ENCODE measurements at places on chromosomes 16 and 17.

- DNase-seq: no peak
Observed at GRCh38 chr17:66178642-66179041, 13.3 kb downstream of the CEP112 start.

GRCh38 chr16:20987049-20987448 lies 86.5 kb downstream of the LYRM1 start:
- no peak for DNase-seq

DNA sequence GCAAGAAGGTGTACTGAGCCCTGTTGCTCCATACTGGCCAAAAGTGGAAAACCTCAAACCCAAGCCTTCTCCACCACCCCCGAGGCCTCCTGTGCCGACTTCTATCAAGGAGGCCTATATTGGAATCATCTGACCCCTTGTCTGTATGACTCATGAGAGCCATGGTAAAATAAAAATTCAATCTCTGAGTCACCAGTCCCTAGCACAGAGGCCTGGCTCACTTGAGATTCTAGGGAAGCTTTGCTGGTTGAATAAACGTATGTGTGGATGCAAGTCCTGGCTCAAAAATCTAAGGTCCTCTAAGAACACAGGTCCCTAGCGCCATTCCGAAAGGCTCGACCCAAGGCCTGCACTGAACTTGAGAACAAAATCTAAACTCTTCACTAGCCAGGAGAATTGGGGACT lies 15.0 kb downstream of the NSMCE1 start:
- DNase-seq: peak; percentile 43

- DNase-seq: no peak
Observed at GRCh38 chr17:28105501-28105900, 63.0 kb downstream of the NLK start.

DNA sequence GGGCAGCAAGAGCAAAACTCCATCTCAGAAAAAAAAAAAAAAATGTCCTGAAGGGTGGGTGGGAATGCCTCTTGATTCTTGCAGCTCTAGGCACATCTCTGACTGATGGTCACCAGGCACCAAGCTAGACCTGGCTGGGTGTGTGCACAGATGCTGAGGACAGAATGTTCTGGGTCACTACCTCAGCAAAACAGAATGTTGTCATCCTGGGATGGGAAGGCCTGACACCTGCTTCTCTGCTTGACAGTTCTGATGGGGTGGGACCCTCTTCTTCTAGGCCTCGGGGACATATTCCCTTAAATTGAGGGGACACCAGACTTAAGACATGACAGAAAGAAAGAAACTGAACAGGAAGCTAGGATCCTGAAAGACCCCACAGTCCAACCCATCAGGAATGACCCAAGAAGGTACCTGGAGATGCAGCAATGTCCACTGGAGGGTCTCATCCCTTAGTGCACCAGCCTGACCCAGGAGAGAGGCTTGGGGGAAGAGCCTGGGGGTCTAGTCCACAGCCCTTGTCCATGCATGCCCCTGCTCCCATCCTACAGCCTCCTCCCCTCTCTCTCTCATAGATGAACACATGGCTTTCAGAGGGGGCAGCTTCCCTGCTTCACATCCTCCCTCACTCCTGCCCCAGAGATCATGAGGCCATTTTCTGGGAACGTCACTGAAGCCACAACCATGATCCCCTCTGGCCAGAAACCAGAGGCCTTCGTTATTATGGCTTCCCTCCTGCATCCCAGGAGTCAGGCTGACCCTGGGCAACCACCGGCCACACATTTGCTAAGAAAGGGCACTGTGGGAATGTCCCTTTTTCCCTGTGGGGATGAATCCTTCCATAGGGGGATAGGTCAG lies 3.8 kb upstream of the STAT5B start:
- DNase-seq: no peak

DNA sequence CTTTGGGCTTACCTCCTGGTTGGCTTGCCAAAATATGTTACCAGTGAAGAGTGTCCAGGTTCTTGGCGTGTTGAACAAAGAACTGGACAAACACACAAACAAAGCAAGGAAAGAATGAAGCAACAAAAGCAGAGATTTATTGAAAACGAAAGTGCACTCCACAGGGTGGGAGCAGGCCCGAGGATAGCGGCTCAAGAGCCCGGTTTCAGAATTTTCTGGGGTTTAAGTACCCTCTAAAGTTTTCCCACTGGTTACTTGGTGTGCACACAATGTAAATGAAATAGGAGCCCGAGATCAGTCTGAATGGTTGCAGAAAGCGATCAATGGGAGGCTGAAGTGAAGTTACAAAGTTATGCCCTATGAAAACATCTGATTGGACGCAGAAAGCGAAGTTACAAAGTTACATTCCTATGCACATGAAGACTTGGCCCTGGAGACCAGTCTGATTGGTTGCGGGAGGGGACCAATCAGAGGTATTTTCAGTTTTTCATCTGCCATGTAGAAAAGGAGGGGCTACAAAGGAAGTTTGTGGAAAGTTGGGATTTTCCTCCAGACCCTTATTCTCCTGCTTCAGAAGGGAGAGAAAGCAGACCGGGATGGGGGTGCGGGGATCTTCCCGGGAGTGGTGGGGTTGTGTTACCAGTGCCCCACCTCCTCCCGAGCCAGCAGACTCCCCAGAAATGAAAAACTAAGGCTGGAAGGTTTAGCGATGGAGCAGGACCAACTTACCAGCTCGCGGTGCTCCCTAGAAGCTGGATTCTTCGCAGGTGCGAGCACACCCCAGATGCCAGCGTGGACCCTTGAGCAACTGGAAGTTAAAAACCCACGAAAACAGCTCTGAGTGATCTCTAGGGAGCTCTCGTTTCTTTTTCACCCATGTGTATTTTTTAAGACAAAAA lies at the start of gene SLFN12:
Gene SLFN12, minus strand, starts transcription at position 325 of the 899 bp plus-strand sequence. CDS start 9,472 bp downstream, outside the sequence.
- peak; percentile 73 for DNase-seq

- DNase-seq: no peak
Observed at GRCh38 chr16:81175325-81175891, 63.1 kb upstream of the BCO1 start.

GRCh38 chr17:2855063-2855600 lies 58.9 kb downstream of the RAP1GAP2 start:
- DNase-seq: no peak

DNA sequence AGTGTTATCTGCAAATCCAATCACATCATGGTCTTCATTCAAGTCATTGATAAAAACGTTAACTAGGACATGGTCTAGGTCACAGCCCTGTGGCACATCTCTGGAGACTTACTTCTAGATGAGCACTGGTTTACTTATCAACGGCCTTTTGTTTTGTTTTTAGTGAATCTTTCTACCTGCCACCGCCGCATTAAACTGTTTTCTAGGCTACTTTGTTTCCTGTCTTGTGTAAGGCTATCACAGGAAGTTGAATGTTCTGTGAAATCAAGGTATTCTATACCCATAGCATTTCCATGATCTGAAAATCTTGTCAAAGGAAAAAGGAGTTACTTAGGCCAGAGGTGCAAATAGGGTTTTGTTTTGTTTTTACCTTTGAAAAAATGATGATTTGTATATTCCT lies 26.9 kb downstream of the SOCS3 start:
- DNase-seq: peak; percentile 41

DNA sequence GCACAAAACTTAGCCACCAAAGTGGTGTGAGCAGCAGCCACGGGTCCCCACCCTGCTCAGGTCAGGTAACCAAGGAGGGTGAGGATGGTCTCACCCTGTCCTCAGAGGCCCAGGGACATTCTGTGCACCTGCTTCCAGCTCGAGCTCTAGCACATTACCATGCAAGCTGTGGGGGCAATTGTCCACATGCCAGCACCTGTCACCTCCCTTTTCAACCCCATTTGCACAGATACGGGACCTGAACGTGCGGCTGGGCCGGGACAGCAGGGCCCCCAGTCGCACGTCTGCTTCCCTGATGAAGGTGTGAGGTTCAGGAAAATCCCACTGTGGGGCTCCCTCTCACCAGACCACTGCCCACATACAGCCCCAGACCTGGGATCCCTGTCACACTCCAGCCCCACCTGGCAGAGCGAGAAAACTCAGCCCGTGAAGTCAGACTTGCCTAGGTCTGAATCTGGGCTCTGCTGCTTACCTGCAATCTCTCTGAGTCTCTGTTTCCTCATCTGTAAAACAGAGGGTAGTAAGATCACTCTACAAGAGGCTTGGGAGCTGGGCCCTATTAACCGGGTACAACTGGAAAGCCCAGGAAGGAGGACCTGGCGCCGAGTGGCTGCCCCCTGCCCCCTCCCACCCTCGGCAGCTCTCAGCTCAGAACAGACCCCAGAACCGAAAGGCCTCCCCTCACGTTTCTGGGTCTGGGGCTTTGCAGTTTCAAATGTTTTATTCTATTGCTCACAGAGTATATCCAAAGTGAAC lies 7.9 kb downstream of the WFIKKN2 start:
- DNase-seq: no peak

GRCh38 chr17:41784207-41784744 lies 2.2 kb downstream of the JUP start:
- DNase-seq: no peak

DNA sequence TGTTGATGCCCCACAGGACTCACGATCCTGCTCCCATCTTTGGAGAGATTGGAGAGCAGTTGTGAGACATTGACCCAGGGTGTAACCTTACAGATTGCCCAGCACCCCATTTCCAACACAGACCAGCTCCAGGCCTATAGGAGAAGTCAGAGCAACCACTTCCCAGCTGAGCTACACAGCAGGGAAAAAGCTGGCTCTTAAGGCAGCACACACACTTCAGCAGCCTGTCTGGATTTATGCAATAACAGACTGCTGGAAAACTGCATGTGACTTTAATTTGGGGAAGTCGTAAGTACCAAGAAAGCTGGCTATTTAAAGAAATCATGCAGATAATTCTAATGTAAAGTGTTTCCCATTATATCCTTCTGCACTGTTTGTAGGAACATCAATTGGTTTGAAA lies 30.8 kb downstream of the NOG start:
- DNase-seq: no peak

- no peak for DNase-seq
Observed at GRCh38 chr16:84774810-84775209, 45.0 kb upstream of the CRISPLD2 start.

GRCh38 chr16:70253291-70254106 lies 1.8 kb upstream of the EXOSC6 start:
- DNase-seq: peak; percentile 44

GRCh38 chr17:38511150-38512108 lies 83.2 kb downstream of the ARHGAP23 start:
- no peak for DNase-seq

- DNase-seq: no peak
Observed at GRCh38 chr16:68599586-68599985, 45.5 kb upstream of the CDH3 start.

GRCh38 chr17:31320241-31320640 lies 1.2 kb downstream of the EVI2A start:
- DNase-seq: no peak

DNA sequence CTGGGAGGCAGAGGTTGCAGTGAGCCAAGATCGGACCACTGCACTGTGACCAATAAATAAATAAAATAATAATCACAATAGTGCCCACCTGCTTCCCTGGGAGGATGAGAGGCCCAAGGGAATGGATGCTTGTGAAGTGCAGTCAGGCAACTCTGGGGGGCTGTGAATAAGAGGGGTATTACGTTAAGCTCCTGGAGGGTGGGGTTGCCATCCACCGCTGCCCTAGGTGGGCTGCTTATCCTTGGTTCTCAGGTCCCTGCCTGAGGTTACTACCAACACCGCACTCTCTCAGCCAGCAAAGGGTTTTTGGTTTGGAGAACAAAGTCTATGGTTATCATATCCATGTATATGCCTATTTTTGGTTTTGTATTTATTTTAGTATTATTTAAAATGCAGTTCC lies 48.6 kb upstream of the CBFA2T3 start:
- DNase-seq: no peak

DNA sequence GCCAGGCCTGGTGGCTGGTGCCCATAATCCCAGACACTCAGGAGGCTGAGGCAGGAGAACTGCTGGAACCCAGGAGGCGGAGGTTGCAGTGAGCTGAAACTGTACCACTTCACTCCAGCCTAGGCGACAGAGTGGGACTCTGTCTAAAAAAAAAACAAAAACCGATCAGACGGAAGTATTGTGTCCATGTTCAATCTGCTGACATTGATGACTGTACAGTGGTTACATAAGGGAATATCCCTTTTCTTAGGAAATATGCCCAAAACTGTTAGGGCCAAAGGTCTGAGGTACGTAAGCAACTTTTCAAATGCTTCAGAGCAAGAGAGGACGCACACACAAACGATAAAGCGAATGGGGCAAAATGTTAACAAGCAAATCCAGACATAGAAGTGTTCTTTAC lies 69.8 kb upstream of the DNAH17 start:
- no peak for DNase-seq

- DNase-seq: no peak
Observed at GRCh38 chr16:87286839-87287626, 30.2 kb downstream of the C16orf95 start.

GRCh38 chr17:17042851-17043460 lies 699 bp downstream of the MPRIP start:
- DNase-seq: peak; percentile 27

- peak; percentile 51 for DNase-seq
Observed at GRCh38 chr17:42118545-42118944, 2.6 kb downstream of the KAT2A start.

DNA sequence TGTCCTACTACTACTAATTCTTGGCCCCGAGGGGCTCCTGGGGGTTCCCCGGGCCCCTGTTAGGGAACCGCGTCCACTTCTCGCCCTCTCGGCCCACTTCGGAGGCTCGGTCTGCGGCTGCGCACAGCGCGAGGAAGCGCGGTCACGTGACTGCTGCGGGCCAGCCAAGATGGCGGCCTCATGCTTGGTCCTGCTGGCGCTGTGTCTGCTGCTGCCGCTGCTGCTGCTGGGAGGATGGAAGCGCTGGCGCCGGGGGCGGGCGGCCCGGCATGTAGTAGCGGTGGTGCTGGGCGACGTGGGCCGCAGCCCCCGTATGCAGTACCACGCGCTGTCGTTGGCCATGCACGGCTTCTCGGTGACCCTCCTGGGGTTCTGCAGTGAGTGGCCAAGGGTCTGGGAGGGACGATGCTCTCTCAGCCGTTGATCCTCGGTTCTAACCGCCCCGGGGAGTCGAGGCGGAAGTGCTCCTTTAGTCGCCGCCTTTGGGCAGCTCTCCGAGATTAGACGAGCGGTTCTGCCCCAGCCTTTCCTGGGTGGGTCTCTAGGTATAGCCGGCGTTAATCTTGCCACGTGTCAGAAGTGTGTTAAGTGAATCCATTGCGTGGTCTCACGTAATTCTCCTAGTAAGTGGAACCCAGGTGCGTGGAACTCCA lies at the start of gene ALG1:
Gene ALG1, plus strand, starts transcription at position 163 of the 653 bp plus-strand sequence. Its CDS starts 7 bp downstream, at position 170.
- DNase-seq: peak; percentile 88

DNA sequence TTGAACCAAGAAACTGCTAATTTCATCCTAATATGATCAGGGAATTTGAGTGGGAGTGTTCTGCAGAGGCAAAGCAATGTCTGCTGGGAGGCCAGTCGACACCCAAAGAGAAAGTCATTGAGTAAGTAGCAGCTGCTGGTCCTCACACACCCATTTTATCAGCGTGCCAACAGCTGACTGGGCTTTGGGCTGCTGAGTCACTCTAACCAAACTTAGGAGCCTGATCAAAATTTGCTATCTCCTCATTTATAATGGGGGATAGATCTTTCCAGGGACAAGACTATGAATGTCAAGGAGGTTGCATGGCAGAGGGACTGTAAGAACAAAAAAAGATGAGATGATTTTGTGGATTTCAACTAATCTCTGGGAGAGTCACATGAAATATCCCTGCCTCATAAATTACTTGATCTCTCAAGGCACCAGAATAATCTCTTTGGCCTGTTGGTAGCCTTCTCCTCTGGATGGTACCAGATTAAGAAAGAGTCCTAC lies 32.9 kb downstream of the CPSF4L start:
- DNase-seq: peak; percentile 67
